Diencephalon (tissue), 1 donor: ENCODE measurements at places on chromosomes 1 and 21. TPM values are rescaled to one million over a fixed set of nuclear protein-coding genes. Genes with fewer than 3 reads are reported as not detected.

LORICRIN gene
- total RNA-seq, result 0.69 TPM

MYOM3 gene
- total RNA-seq, result 0.23 TPM

SPRR2F gene
- not detected for total RNA-seq

VPS72 gene
- total RNA-seq, result 68.5 TPM

CSF3R gene
- total RNA-seq, result 4.6 TPM

KPRP gene
- total RNA-seq, result not detected

SPRR5 gene
- total RNA-seq, result not detected

CR2 gene
- total RNA-seq, result not detected

AVPR1B gene
- total RNA-seq, result 0.23 TPM

PLEKHN1 gene
- total RNA-seq, result not detected

FCRL4 gene
- not detected for total RNA-seq

GORAB gene
- total RNA-seq, result 13.4 TPM

SPRR2G gene
- total RNA-seq, result not detected

CXADR gene
- 370 TPM for total RNA-seq

CFHR5 gene
- not detected for total RNA-seq

UMODL1 gene
- total RNA-seq, result not detected

SLC19A2 gene
- total RNA-seq, result 15.0 TPM

RIPPLY3 gene
- 0.23 TPM for total RNA-seq

KCNA3 gene
- 28.8 TPM for total RNA-seq

SPRR1B gene
- total RNA-seq, result not detected

SH2D5 gene
- 10.8 TPM for total RNA-seq

TFF3 gene
- total RNA-seq, result not detected

TTLL10 gene
- total RNA-seq, result 0.69 TPM

GBP1 gene
- 0.69 TPM for total RNA-seq
